ENCODE measurements at places on chromosomes 2 and 18.
A peak's percentile ranks its signal among the peaks of the same experiment; 100 is the strongest.

GRCh38 chr2:30275256-30275655 is 43.9 kb downstream of the LBH start:
- no peak for DNase-seq

GRCh38 chr2:234753701-234754100 is 198.1 kb upstream of the SH3BP4 start:
- peak; percentile 29 for DNase-seq

DNA sequence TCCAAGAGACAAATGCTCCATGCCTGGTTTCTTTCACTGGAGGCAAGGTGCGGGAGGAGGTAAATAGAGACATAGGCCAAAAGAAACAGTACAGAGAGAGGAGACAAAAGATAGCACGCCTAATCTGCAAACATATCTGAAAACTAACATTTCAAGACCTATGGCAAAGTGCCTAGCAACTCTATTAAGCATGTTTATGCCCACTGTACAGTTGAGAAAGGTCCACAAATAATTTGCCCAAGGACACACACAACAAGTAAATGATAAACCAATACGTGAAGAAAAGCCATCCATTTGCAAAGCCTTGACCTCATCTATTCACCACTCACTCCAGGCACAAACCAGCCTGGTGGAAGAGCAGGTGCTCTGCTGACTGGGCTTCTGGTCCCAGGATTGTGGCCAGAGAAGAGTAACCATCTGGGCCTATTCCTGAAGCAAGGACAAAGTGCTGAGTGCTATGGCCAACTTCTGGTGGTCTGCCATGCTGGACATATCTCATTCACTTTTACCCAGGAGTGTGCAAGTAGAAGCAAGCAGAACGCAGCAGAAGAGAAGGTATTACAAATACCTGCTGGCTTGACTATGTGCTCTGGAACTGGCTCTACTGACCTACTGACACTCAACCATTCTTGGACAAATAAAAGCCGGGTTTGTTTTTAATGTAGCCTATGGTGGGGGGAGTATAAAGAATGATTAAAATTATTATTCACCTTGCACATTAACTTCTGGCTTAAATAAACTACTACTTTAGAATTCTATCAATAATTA is 25.3 kb downstream of the TMEM131 start:
- no peak for DNase-seq

- no peak for DNase-seq
Observed at GRCh38 chr2:182068811-182069210, 83.2 kb downstream of the PPP1R1C start.

DNA sequence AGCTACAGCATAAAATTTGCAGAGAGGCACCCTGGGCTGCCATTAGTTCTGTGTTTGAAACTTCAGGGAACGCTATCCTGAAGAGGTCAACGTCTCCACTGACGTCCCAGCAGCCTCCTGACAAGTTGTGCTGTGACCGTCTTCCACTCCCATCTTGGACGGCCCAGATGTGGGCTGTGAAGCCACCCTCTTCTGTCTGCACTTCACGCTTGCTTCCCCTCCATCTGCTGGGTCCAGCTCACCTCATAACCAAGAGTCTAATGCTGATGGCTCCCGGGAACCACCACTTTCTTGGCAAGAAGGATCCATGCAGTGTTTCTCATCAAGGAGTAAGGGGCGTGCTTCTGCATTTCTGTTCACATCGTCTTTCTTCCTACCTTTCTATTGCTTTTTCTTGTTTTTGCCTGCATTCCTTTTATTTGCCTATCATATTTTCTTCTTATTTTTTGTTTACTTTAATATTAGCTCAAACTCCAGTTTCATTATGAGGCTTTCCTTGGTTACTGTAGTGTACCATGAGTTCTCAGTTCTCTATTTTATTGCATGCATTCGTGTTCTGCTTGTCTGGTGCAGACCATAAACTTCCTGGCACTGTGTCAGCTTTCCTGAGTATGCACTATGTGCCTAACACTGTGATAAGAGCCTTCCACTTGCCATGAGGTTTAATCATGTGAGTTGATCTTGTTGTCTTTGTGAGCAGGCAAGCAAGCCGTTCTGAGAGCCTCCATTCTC is 631.8 kb upstream of the RAB6C start:
- no peak for DNase-seq

- no peak for DNase-seq
Observed at GRCh38 chr2:185771396-185771795, 32.8 kb downstream of the FSIP2 start.

DNA sequence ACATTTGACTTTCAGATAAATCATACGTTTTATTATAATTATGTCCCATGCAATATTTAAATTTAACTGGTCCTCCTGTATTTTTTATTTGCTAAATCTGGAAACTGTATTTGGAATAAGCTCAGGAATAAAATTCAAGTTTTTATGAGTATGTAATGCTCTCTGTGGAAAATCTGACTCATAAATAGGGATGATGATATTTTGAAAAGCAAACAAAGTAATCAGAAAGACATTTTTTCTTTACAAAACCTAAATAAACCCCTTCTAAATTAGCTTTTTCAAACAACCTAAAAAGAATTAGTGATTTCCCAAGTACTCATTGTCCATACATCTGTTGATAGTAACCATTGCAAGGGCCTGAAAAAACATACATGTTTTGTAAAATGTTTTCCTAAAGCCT is 41.1 kb downstream of the ASB1 start:
- DNase-seq: no peak

- DNase-seq: peak; percentile 82
Observed at GRCh38 chr18:22348521-22349316, 69.0 kb downstream of the CTAGE1 start.

GRCh38 chr2:28755421-28755820 is 3.8 kb downstream of the PPP1CB start:
- no peak for DNase-seq
